AG10803 (cell line): ENCODE measurements at places on chromosomes 5 and 9.

DNA sequence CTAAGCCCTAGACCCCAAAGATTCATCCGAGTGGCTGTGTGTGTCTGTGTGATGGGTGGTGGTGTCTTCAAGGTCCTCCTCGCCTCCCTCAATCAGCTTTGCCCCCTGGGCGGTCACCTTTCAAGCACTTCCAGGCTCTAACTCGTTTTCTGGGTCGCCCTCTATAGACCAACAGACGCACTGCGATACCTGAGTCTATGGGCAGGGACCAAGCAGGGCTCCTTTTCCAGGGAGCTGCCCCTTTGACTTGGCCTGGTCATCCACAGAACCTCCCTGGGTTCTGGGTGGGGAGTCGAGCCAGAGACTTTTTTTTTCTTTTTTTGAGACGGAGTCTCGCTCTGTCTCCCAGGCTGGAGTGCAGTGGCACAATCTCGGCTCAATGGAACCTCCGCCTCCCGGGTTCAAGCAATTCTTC is 1.1 kb downstream of the SLC27A4 start:
- peak; percentile 55 for DNase-seq

GRCh38 chr9:17793713-17794622 is 215.1 kb downstream of the SH3GL2 start:
- peak; percentile 4 for DNase-seq

DNA sequence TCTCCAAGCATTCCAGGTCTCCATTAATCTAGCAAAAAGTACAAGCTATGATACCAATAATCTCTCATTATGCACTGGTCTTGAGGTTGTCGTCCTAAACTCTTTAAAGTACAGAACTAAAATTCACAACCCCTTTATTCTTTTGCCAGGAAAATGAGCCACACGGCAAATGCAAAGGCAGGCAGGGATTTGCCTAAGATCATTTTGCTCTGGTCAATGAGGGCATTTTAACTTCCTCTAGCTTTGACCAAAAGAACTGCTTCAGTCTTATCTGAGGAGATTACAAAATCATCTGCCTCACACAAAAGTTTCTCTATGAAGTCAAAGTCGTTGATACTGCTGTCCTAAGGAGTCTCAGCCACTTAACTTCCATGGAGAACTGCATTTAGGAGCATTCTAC is 51.8 kb downstream of the EPB41L4B start:
- DNase-seq = no peak

DNA sequence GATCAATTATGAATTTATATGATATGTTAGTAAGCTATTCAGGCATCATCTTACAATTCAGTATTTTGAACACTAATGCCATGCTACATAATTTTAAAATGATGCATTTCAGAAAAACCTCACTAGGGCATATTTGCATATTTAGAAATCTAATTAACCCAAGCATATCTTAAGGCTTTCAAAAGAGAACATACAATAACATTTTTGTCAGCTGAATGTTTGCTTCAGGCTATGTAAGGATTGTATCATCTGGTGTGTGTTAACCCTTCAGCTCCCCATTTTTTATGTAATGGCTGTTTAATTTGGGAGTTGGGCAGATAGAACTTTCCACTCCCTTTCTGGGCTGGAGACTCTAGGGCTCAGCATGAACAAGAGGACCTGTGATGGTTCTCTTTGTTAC is 299.1 kb upstream of the EFNA5 start:
- peak; percentile 10 for DNase-seq

GRCh38 chr9:109981091-109981490 is 201.1 kb downstream of the PALM2AKAP2 start:
- no peak for DNase-seq

- no peak for DNase-seq
These were observed 93.8 kb downstream of the TMEM215 start for GRCh38 chr9:32877103-32877502.

- DNase-seq = peak; percentile 78
These were observed 17.7 kb downstream of the JAK2 start for GRCh38 chr9:5002811-5003210.
